ENCODE measurements at places on chromosomes 3 and 15.

- no peak for DNase-seq
Observed at GRCh38 chr15:89802986-89803824, 11.4 kb downstream of the ANPEP start.

GRCh38 chr3:158732856-158733200 lies 571 bp upstream of the RARRES1 start:
- DNase-seq: no peak

- DNase-seq: peak; percentile 21
Observed at GRCh38 chr3:33173103-33173502, 45.5 kb downstream of the SUSD5 start.

GRCh38 chr15:80533790-80534333 lies 129.7 kb downstream of the ARNT2 start:
- no peak for DNase-seq

DNA sequence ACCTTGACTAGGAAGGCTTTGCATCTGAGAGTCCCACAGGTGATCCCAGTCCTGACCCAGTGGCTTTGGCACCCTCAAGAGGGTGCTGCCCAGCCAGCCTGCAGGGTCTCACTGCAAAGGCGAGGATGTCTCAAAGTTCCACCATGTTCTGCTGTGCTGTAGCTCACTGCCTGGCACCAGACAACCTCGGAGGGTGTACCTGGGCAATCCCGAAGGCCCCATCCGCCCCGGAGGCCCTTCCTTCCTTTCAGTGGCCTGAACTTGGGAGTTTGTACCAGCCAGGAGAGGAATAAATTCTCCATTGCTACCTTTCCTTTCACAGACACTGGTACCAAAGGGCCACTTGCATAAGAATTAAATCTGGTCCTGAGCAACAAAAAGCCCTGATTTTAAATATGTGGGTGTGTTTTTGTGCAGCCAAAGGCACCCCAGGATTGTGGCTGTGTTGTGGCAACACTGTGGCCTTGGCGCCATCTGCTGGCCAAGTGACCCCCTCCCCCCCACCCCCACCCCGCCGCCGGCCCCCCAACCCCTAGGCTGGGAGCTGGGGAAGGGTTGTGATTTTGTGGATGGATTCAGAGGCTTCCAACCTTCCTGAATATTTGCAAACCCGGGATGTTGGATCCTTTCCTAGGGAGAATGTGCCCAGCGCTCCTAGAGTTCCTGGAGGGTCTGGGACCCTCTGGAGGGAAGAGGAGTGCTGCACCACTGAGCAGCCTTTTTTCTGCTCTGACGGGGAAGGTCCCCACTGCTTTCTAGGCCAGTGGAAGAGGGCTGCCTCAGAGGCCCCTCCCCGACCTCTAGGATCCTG lies 9.7 kb upstream of the PTPN23 start:
- DNase-seq: no peak

GRCh38 chr15:65212097-65212496 lies 824 bp upstream of the CILP start:
- no peak for DNase-seq

DNA sequence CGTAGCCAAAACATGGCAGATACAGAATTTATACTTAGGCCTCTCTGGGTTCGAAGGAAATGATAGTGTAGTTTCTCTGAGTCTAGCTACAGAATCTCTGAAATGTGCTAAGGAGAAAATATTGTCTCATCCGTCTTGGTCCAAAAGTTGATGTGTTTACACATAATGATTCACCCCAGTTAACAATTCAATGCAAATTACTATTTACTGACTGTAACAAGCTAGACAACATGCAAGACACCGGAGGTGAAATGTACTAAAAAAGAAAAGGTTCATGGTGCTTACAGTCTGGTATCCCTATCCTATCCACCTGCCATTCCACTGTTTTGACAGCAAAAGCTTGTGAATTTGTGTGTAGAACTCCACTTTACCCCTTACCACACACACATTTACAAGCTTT lies 146.8 kb downstream of the SUCLG2 start:
- no peak for DNase-seq

DNA sequence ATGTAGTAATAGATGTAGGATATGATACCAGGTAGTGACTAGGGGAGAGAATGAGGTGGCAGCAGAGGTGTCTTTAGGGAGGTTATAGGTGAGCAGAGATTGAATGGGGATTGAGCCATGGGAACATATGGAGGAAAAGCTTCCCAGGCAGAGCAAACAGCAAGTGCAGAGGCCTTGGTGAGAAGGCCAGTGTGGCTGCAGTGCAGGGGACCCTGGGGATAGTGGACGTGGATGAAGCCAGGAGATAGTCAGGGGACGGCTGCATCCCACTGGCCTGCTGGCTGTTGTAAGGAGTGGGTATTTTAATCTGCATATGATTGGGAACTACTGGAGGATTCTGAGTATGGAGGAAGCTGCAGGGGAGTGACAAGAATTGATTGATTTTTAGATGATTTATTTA lies 62.7 kb upstream of the TRAK1 start:
- no peak for DNase-seq

DNA sequence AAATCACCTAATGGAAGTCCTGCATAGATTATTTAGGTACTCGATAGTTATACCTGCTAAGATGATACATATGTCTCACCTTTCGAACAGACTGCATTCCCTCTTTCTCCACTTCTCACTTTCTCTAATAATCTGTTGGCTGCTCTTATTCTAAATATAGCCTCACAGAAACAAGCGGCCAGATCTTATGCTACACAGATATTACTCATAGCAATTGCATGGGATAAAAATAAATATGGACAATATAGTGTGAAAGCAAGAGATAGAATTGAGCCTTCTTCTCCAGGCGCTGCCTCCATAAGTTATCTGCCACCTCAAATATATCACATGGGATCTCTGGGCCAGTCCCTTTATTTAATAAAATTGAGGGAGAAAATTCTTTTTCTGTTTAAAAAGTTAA lies 29.5 kb upstream of the TGFBR2 start:
- no peak for DNase-seq

GRCh38 chr3:72560846-72561675 lies 287.2 kb downstream of the SHQ1 start:
- DNase-seq: no peak

DNA sequence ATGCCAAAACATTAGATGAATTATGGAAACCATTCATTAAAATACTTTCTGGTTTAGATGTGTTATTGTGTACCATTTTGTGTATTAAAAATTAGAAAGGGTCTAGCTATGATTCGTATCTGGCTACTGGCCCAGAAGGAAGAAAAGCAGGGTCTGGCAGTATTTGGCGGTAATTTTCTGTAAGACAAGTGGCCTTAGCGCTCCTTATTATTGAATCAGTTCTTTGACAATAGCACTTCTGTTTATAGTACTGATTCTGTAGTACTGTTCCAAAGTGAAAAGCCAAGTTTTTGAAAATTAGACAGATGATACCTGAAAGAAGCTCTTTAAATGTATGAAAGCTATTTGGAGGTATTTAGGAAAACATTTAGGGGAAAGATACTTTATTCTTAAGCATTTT lies 10.2 kb downstream of the GLCE start:
- DNase-seq: peak; percentile 11

GRCh38 chr3:86982883-86983282 lies 8.1 kb downstream of the VGLL3 start:
- no peak for DNase-seq

DNA sequence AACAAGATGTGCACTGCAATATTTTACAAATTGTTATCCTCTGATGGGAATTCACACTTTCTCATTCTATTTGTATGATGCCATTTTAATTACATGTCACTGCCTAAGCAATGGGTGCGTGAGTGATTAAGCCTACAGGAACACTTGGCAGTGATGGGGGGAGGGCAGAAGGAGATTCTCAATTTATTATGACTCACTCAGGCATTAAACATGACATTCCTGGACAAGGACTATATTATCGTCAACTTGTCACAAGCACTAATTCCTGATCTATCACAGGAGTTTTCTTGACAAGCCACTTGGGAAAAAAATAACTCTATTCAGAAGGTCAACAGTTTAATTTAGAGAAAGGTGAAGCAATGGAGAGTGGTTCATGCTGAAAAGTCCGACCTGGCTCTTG lies 556.8 kb downstream of the NSUN3 start:
- DNase-seq: no peak

- peak; percentile 51 for DNase-seq
Observed at GRCh38 chr15:57751177-57751800, 44.8 kb downstream of the POLR2M start.

DNA sequence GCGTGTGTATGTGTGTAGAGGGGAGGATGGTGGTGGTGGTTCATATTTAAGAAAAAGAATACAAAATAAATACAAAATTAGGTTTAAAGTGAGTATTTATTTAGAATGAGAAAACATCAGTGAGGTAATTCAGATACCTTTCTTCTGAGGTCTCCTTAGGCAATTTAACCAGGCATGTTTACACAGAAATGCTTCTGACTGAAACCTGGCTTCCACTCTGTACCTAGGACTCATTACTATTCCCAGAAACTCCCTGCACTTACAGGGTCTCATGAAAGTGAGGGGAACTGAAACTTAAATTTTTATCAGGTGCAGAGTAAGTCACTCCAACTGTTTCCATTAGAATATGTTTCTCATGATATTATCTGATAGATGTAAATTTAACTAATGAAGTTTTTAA lies 10.3 kb upstream of the DIPK2A start:
- no peak for DNase-seq

- DNase-seq: no peak
Observed at GRCh38 chr3:24373198-24373959, 121.3 kb downstream of the THRB start.

DNA sequence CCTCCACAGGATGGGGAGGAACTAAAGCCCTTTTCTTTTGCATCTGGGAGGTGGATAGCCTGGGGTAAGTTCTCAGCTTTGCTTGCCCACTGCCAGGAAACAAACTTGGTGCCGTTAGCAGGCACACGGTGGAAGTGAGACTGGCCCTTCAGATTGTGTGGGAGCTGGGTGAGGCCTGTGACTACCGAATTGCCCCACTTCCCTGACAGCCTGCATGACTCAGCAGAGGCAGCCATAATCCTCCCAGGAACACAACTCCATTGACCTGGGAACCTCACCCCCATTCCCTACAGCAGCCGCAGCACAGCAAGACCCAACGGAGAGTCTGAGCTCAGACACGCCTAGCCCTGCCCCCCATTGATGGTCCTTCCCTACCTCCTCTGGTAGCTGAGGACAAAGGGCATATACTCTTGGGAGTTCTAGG lies 282.6 kb downstream of the KLF13 start:
- DNase-seq: no peak

- DNase-seq: no peak
Observed at GRCh38 chr3:152505926-152506325, 237.2 kb downstream of the MBNL1 start.

- no peak for DNase-seq
Observed at GRCh38 chr15:71629781-71630474, 180.4 kb upstream of the NR2E3 start.

DNA sequence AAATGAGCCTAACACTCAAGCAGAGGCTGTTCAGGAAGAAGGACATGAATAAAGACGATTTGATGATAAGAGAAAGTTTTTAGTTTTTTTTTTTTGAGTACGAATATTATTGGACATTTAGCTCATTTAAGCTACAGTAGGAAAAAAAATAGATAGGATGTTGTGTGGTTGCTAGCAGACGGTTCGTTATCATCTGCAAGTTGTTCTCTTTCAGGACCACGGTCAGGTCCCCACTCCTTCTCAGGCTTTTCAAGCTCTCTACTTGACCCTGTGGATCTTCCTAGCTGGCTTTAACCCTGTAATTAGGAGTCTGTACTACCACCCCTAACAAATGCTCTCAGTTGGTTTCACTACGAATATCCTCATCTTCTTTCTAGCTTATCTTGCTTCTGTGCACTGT lies 1.1 kb downstream of the KCNH8 start:
- no peak for DNase-seq

DNA sequence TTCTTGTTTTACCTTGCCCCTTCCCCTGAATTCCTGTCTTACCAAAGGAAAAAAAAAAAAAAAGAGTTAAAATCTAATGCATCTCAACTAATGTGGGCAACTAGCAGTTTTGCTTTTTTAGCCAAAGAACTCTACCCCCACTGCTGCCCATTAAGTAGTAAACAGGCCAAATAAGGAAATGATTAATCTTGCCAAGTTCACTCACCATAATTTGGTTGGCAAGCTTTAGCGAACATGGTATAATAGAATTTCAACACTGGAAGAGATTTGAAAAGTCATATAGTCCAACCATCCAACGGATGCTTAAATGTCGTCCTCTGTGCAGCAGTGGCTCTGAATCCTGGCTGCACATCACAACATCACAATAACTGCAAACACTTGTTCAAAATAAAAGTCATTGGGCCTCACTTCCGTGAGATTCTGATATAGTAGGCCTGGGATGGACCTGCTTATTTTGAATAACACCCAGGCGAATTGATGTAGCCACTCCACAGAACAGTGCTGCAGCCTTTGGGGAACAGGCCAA lies 142.0 kb upstream of the UBE2E1 start:
- no peak for DNase-seq

- DNase-seq: no peak
Observed at GRCh38 chr3:78495301-78495700, 1272.5 kb downstream of the ROBO1 start.

DNA sequence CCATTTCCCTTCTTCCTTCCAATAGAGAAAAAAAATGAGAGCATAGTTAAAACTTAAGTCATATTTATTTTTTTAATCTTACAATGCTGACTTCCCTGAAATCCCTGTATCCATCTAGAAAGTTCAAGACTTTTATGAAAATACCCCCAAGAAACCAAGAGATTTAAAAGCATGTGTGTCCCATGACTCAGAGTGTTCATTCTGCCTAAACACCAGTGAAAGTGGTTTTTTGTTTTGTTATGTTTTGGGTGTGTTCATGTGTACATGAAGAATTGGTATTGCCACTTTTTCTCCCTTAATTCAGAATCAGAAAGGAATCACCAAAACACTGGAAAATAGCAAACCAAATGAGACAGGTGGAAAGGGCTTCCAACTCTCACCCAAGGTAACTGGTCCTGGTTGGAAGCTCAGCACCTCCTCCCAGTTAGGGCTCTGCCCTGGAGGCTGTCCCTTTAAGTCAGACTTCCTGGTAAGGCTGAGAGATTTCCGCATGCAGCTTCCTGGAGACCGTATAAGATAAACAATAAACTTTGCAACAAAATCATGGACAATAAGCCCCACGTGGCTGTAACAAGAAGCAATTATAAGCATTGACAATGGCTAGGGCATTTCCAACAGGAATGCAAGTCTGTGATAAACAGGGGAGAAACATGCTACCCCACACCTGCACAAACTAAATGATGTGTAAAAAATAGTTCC lies 121.9 kb upstream of the ARHGEF3 start:
- DNase-seq: no peak

- no peak for DNase-seq
Observed at GRCh38 chr3:127105587-127105986, 87.3 kb upstream of the PRR23E start.

- DNase-seq: no peak
Observed at GRCh38 chr15:57921371-57921770, 144.1 kb downstream of the ALDH1A2 start.

- peak; percentile 35 for DNase-seq
Observed at GRCh38 chr15:82044373-82045178, 1.2 kb downstream of the MEX3B start.

DNA sequence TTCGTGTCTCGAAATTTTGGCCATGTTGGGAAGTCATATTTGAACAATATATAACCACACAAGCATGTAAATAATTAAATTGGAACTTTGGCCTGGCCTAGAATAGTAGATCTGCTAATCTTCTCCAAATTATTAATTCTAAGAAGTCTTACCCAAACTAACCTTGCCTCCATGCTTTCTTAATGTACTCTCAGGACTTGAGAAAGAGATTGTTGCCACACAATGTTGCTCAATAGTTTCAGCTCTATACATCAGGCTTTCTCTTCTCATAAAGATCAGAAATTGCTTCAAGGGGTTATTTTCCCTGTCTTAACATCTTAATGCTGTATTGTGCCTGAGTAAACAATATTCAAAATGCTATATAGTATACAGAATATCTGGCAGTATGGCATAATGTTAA lies 202.7 kb upstream of the LRIG1 start:
- DNase-seq: no peak
